Cardiac septum (tissue), 1 donor: ENCODE measurements at places on chromosomes 4 and X. TPM values are rescaled to one million over a fixed set of nuclear protein-coding genes. Genes with fewer than 3 reads are reported as not detected.

Gene TMEM129
- 38.1 TPM for total RNA-seq

Gene KLF8
- total RNA-seq, result 3.6 TPM

Gene IL21
- not detected for total RNA-seq

DNA sequence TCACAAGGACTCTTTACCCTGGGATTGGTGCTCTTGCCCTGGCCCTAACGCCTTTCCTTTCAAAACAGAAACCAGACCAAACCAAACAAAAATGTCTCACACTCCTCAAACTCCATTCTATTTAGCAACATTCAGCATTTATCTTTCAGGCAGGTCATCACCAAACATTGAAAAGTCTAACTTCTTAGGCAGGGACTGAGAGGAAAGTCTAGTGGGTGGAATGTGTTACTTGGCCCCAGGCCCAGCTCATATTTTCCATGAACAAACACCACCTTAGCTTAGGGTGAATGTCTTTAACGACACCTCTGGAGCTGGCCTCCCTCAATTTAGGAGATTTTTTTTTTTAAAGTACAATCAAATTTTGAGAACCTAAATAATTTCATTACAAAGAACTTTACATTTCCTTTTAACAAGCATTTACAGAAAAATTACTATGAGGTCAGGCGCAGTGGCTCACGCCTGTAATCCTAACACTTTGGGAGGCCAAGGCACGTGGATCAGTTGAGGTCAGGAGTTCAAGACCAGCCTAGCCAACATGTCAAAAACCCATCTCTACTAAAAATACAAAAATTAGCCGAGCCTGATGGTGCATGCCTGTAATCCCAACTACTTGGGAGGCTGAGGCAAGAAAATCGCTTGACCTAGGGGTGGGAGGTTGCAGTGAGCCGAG is 10.2 kb upstream of the N4BP2 start:
- no peak for DNase-seq

Gene SOX3
- not detected for total RNA-seq

Gene HTR2C
- not detected for total RNA-seq
